ENCODE measurements at places on chromosomes 1 and 21.

- DNase-seq, result no peak
These were observed 126.2 kb upstream of the L1TD1 start for GRCh38 chr1:62068416-62068843.

DNA sequence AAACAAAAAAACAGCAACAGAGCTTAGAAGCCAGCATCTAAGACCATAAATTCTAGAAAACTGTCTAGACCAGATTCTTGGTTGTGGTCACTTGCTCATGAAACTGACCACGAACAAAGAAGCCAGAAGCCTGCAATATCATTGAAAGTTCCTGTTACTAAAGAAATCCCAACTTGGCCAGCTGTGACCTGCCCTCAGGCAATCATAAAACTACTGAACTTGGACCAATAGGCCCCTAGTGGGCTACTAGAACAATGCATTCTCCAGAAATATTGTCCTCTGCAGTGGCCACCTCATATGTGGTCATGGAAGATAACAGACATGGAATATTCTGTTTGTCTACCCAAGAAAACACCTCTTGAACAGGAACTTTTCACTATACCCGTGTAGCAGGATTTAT is 87.7 kb downstream of the SPATA17 start:
- no peak for DNase-seq

GRCh38 chr21:37342046-37342632 is 24.4 kb upstream of the DYRK1A start:
- DNase-seq, result no peak

DNA sequence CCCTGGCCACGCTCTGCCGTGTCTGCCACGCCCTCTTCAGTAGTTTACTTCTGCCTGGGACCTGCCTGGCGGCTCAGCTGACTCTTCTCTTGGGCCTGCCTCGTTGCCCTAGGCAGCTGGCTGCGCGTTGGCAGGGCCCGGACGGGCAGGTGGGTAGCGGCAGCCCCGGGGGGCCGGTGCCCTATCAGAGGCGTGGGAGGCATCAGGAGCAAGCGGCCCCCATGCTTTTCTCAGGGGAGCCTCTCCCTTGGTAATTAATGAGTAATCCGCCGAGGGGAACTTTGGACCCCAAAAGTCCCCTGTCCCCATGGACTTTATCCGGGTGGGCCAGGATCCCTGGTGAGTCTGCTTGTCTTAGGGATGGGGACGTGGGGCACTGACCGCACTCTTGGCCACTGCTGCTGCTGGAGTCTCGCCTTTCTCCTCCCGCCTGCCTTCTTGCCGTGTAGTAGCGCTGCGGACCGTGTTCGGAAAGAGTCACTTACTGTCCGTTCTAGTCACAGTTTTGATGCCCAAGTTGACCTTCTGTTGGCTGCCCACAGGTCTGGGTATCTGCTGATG is 22.7 kb downstream of the SKI start:
- no peak for DNase-seq

DNA sequence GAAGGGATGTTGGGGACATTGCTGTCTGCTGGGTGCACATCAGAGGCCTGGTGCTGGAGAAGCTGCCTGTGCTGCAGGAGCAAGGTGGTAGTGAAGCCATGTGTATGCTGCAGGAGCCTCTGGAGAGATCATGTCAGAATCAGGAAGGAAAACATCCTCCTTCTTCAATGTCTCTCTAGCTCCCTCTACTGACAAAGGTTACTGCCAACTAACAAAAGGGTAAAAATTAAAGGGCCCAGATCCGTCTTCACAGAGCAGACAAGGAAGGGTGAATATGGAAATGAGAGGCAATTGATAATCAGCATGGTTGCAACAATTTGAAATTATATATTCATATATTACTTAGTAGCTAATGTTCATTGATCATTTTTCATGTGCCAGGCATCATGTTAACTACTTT is 32.2 kb downstream of the FAM177B start:
- no peak for DNase-seq

DNA sequence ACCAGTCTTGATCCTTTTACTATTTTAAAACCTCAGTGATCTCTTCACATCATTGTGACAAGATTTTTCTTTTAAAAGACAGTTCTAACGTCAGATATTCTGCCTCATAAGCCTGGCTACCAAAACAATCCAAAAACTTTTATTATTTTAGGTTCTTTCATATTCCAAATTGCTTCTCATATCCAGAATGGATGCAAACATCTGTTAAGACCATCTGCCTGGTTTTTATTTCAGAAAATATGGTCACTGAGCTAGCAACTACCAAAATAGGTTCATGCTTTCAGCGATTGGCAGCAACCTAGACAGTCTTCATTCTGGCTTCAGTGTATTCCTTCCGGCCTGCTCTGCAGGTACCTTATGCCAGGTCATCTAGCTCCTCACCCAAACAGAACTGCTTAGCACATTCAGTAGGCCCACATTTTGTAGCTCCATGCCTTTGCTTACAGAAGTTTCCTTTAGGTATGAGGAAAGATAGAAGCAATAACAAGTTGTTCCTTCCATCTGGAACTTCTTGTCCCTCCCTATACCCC is 59.0 kb upstream of the CACYBP start:
- no peak for DNase-seq

DNA sequence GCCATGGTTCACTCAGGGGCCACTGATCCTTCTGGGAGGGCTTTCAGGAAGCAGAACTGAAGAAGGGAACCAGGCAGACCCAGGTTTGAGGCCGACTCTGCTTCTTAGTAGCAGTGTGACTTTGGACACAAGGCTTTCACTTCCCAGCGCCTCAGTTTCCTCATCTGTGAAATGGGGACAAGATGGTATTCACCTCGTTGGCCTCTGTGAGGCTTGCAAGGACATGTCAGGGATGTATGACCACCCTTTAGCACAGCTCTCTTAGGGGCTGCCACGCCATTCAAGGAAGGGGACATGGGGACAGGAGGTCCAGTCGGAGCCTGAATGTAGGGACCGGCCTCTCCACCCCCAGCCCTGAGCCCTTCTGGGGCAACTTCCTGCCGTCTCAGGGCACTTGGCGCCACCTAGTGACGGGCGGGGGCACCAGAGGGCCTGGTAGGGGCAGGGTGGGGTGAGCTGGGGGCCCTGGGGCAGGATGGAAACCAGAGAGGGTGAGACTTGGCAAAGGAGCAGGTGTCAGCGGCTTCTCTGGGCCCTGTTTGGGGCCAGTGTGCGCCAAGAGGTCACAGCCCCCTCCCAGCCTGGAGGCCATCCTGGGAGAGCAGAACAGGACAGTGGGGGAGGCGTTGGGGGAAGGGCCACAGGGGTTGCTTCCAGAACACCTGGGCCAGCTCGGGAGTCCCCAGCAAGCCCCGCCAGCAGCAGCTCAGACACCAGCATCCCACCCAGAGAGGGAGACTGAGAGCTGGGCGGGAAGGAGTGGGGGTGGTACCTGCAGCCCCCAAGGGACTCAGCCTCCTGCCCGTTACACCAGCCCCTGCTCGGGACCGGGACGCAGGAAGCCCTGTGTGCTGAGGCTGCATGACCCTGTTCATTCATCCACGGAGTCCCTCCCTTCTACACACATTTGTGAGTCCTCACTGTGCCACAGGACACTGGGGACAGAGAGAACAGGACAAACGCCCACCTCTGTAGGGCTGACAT is 102.5 kb upstream of the TARDBP start:
- DNase-seq, result no peak

- DNase-seq, result no peak
These were observed 46.7 kb upstream of the CXADR start for GRCh38 chr21:17466166-17466565.

GRCh38 chr21:36557316-36557715 is 77.4 kb upstream of the CLDN14 start:
- no peak for DNase-seq

GRCh38 chr1:29946057-29946456 is 709.7 kb downstream of the PTPRU start:
- no peak for DNase-seq

Measured in NCI-H1105 (cell line).